ENCODE measurements at places on chromosomes 6 and 20. TPM values are rescaled to one million over a fixed set of nuclear protein-coding genes. Genes with fewer than 3 reads are reported as not detected.

The PRDM13 gene
- 1.1 TPM for total RNA-seq

The ZSCAN16 gene
- total RNA-seq, result 4.3 TPM

The OPRM1 gene
- not detected for total RNA-seq

The SCUBE3 gene
- 0.05 TPM for total RNA-seq

The CRYBG1 gene
- 0.55 TPM for total RNA-seq

The FOXF2 gene
- total RNA-seq, result 17.7 TPM

The CST2 gene
- total RNA-seq, result 0.44 TPM

The ADGRF4 gene
- 6.8 TPM for total RNA-seq

The OR2B6 gene
- 0.15 TPM for total RNA-seq

The TBX18 gene
- total RNA-seq, result 18.6 TPM

The TBXT gene
- total RNA-seq, result not detected

The UNC93A gene
- not detected for total RNA-seq

The AARS2 gene
- 9.2 TPM for total RNA-seq

The PRKN gene
- 0.10 TPM for total RNA-seq

The IRF4 gene
- 0.14 TPM for total RNA-seq

The MOCS3 gene
- total RNA-seq, result 6.3 TPM

The MYCT1 gene
- 0.06 TPM for total RNA-seq

The NUP43 gene
- 13.6 TPM for total RNA-seq

The ARMC2 gene
- 1.9 TPM for total RNA-seq

The DEFB132 gene
- not detected for total RNA-seq

All from A549 treated with CpdA at 1 μM for 4 hours (cell line).